Kasumi-1 (cell line): ENCODE measurements at places on chromosomes 13 and 19.

- DNase-seq, result no peak
These were observed 590.0 kb downstream of the DCT start for GRCh38 chr13:93889430-93889951.

GRCh38 chr13:66546534-66547379, 683.4 kb downstream of the PCDH9 start:
- no peak for DNase-seq

GRCh38 chr13:77417897-77418296, 91.0 kb upstream of the MYCBP2 start:
- no peak for DNase-seq

DNA sequence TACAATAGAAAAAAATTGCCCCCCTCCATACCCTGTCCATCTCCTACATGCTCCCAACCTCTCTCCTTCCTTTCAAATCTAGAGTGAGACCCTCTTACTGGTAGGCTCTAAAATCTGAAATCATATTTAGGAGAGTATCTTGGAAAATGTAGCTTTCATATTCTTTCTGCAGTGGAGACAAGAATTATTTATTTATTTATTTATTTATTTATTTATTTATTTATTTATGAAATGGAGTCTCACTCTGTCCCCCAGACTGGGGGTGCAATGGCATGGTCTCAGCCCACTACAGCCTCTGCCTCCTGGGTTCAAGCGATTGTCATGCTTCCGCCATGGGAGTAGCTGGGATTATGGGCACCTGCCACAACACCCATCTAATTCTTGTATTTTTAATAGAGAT, 174.1 kb upstream of the MYO16 start:
- no peak for DNase-seq

DNA sequence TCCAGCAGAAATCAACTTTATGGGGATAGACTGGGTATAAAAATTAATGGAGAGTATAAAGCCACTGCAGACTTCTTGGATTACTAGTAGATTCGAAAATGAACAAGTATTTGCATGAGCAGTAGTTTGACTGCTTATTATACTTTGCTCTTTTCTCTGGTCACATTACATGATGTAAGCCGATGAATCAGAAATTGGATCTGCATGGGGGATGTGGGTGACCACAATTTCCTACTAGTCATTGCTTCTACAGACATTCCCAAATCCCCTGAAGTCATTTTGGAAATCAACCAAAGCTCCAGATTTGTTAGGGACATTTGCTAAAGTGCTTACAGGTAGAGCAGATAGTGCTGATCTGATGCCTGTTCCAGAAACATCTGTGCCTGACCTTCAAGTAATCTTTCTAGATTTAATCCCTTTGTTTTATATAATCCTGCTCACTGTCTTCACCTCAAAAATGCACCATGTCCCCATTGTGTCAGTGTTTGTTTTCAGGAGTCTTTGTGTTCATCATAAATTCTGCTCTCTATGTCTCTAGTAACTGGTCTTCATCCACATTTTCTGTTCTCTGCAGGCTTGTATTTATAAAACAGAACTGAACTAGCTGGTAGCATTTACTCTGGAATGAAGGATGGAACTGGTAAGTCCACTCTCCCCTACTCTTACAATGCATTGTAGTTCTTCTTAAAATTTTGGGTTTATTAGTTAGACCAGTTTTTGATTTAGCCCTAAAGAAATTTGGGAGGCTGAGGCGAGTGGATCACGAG, 201.5 kb upstream of the CSNK1A1L start:
- DNase-seq, result peak; percentile 23

DNA sequence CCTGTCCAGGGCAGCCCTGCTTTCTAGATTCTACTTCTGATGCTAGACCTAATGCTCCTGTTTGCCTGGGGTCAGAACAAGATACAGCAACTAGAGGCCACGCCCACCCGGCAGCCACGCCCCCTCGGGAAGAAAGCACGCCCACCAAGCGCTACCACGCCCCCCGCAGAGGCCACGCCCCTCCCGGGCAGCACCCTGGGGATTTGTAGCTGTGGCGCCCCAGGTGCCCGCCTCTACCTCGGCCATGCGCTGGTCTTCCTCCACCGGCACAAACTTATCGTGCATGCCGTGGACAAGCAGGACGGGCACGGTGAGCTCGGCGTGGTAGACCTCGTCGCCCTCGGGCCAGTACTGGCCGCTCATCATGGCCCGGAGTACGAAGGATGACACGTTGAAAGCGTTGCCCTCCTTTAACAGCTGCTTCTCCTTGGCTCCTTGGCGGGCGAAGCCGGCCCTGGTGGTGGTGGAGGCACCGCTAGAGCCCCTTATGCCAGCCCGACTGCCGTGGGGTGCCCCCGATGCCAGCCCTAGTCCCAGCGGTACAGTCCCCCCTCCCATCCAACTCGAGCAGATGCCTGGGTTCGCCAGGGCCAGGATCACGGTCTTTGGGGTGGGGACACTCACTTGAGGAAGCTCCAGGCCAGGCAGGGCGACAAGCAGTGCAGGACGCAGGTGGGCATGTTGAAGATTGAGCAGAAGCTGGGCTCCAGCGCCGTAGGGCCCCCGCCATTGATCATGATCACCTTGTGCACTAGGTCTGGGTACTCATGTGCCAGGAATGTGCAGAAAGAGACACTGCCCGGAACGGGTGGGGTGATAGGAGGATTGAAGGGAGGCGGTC, 9.0 kb downstream of the ABHD8 start:
- DNase-seq, result peak; percentile 35

DNA sequence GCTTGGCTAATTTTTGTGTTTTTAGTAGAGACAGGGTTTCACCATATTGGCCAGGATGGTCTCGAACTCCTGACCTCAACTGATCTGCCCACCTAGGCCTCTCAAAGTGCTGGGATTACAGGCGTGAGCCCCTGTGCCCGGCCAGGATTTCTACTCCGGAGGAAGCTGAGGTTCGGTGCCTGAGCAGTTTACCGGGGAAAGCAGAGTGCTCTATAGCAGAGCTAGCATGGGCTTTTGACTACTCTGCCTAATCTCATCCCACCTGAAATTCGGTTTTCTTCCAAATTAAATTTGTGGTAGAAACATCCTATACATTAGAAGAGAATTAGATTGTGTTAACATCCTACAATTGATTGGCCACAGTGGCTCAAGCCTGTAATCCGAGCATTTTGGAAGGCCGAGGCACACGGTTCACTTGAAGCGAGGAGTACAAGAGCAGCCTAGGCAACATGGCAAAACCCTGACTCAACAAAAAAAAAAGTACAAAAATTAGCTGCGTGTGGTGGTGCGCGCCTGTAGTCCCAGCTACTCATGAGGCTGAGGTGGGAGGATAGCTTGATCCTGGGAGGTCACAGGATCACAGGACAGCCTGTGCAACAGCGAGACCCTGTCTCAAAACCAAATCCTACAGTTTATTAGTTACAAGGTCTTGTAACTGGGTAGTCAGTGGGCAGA, 1.6 kb downstream of the RPL13A start:
- DNase-seq, result no peak

DNA sequence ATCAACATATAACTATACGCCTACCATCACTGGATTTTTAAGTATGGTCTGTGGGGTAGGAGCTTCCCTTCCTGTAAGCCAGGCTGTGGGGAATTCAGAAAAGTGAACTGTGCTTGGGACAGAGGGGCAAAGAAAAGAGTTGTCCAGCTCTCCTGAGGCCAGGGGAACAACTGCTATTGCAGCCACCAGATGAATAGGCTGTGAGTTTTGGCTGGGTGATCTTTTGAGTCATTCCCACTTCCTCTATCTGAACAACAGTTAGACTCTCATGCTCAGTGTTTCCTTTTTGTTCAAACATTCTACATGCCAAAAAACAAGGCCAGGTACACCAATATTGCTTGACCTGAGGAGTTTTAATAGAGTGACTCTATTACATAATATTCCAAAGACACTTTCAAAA, 426.2 kb upstream of the DACH1 start:
- DNase-seq, result no peak

- DNase-seq, result no peak
These were observed 321.7 kb downstream of the DLEU7 start for GRCh38 chr13:50521831-50522149.

- peak; percentile 2 for DNase-seq
These were observed 73.0 kb upstream of the MAB21L1 start for GRCh38 chr13:35549481-35549880.

DNA sequence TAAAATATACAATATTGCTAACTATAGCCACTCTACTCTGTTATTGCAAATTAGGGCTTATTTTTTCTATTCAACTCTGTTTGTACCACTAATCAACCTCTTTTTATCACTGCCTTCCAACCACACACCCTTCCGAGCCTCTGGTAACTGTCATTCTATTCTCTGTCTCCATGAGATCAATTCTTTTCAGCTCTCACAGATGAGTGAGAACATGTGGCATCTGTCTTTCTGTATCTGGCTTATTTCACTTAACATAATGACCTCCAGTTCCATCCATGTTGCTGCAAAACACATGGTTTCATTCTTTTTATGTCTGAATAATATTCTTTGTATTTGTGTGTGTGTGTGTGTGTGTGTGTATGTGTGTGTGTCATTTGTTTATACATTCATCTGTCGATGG, 350.1 kb upstream of the DACH1 start:
- DNase-seq, result no peak

DNA sequence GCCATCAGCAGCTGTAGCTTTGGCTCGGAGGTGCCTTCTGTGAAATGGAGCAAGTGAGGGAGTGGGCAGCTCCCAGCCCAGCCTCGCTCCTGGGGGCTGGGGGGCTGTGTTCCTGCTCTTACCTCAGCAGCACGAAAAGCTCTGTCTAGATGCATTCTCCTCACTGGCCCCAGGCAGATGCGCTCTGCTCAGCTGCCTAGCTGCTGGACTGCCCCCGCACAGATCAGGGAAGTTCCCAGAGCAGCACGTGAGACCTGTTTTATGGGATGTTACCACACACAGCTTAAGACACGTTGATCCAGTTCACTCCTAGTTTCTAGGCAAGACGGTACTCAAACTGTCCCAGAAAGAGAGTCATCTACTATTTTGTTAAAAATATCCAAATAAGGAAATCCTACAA, 13.6 kb downstream of the LCP1 start:
- DNase-seq, result peak; percentile 89

- no peak for DNase-seq
These were observed 14.4 kb downstream of the CEACAM20 start for GRCh38 chr19:44515031-44515430.

- peak; percentile 72 for DNase-seq
These were observed 1581.5 kb upstream of the PCDH20 start for GRCh38 chr13:62997038-62997599.

DNA sequence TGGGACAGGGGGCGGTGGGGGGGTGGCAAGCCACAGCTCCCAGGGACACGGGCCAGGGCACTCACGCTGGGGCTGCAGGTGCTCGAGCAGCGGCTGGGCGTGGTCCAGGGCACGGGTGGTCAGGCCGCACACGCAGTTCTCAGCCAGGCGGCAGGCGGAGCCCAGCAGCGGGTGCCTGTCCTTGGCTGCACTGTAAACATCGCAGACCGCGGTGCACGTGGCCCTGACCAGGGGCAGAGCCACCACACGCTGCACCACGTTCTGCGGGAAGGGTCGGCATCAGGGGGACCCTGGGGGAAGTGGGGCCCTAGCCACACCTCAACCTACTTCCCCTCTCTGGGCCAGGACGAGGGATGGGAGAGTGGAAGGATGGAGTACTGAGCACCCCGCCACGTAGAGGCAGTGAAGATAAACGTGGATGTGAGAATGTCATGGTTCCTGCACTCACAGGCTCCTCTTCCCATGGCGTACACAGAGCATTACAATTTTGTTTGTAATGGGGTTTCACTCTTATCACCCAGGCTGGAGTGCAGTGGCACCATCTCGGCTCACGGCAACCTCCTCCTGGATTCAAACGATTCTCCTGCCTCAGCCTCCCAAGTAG, 3.4 kb downstream of the PLIN5 start:
- DNase-seq, result no peak

- no peak for DNase-seq
These were observed 56.6 kb downstream of the TUBGCP3 start for GRCh38 chr13:112531263-112531794.

DNA sequence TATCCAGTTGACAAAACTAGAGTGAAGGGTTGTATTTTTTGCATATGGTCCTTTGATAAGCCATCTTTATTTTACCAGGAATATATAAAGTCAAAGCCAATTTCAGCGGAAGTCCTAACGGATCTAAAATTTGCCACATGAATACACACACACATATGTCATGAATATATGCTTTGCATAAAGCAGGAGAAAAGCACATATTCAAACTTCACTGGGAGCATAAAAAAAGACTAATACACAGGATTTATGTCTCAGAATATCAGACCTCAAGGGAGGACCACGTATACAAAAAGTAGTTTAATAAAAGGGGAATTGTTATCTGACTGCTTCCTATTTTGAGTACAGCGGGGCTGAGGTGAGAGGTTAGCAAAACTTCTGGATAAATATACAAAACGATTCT, 308.7 kb downstream of the PCDH9 start:
- DNase-seq, result no peak

DNA sequence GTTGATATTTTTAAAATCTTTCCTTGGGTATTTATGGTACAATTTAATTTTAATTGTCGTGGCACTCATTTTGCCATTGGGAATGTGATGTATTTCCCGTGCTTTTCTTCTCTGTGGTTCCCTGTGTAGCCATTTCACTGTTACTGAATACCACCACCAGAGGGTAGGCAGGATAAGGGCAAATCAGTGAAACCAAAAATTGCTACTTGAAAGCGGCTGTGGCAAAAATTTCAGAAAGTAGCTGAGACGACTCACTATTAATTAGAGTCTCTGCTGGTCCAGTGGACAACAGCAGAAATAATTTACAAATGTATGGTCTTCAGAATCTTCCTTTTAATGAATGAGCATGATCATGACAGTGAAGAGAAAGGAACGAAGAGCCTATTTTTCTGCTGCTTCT, 34.4 kb upstream of the MIR17HG start:
- DNase-seq, result no peak

DNA sequence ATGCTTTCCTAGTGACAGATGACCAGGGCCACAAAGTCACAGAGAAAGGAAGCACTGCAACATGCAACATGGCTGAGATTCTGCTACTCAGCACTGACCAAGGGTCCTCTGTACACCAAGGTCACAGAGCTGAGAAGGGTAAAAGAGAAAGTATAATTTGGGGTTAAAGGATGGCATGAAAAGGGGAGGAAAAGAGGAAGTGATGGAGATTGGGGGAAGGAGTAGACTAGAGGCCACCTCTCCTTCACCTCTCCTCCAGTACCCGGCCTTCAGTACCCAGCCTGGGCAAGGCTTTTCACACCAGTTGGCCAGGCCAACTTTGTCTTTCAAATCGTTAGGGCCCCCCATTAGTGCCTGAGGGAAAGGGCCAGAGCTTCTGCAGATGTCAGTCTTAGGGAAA, 6.3 kb upstream of the RPS19 start:
- DNase-seq, result no peak

- DNase-seq, result no peak
These were observed 184.1 kb downstream of the PCDH17 start for GRCh38 chr13:57815600-57815999.
